AG09309 (cell line): ENCODE measurements at places on chromosomes 3 and 15.

DNA sequence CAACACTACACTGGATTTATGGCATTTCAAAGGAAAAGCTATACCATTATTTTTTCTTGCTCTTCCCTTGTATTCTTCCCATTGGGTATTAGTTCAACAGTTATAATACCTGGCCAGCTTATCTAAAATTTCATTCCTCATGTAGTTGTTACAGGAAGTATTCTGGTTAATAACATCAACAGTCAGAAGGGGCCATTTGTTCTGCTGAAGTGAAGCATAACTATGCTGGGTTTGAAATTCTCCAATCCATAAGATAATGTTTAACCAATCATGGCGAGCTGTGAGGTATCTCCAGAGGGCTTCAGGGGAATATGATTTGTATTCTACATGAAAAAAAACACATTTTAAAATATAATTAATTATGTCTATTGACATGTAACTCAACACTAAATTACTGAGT, 43.4 kb downstream of the SPG11 start:
- no peak for DNase-seq

DNA sequence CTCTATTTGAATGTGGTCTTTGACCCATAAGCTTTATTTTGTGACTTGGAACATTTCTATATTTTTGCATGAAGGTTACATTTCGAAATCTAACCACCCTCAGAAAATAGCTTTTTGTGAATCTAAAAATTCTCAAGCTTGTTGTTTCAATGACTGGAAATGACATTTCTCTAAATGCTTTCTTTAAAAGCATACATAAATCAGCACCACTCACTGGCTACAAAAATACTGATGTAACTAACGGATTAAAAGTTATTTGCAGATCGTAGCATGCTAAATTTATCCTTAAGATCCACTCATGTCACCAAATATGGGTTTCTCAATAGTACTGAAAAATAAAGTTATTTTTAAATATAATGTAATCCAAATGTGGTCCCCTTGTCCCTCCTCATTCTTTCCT, 55.2 kb upstream of the ACAN start:
- DNase-seq = no peak

DNA sequence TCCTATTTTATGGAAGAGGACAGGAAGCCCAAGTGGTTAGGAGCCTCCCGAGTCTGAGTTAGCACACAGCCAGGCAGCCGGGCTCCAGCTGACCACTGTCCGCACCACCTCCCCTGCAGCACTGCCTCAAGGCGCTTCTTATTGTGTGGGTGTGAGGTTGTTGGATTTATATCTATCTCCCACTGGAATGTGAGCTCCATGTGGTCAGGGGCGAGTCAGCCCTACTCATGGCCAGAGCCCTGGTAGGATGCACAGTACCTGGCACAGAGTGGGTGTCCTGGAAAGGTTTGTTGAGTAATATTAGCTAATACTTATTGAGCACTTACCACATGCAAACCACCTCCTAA, 9.7 kb upstream of the FBLN2 start:
- DNase-seq = peak; percentile 67

DNA sequence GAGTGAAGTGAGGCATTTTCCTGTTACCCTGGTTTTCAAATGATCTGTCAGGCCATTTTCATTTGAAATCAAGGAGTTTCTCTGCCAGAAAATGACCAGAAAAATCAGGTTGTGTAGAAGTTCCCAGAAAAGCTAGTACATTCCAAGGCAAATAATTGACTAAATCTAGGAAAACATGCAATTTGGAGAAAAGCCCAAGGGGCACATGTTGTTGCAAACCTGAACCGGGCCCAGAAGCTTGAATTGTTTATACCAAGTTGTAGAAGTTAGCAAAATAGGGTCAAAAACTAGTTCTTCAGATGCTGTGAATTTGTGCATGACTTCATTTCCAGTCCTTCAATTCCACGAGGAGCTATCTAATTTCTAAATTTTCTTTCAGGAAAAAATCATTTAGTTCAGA, 31.0 kb downstream of the TRIM42 start:
- DNase-seq = no peak

DNA sequence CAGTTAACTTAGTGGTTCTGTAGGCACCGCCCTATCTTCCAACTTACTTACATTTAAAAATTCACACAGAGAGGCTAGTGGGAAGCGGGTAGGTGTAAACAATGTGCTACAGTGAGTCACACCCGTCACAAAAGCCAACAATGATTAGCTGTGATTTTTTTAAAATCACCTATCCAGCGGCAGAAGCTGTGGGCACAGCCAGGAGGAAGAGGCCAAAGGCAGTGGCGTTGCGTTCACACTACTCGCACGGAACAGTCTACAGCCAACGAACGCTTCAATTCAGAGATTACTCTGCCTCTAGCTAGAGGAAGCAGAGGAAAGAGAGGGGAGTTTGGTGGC, 2.5 kb upstream of the NLGN1 start:
- DNase-seq = no peak

DNA sequence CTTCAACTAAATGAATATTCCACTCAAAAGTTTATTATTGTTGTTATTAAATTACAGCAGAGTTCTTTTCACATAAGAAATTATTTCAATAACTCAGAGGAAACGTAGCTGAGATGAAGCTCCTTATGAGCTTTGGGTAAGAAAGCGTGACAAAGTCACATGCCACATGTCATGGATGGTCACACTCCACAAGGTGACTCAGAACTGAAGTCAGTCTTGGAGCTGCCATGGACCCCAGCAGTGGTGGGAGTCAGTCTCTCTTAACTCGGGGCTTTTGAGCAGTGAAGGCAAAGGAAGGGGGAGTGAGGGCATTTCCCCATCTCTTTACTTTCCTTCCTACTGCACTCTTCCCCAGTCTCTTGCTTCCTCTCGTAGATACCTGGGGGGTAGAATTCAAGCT, 87.5 kb upstream of the FAM3D start:
- DNase-seq = no peak

DNA sequence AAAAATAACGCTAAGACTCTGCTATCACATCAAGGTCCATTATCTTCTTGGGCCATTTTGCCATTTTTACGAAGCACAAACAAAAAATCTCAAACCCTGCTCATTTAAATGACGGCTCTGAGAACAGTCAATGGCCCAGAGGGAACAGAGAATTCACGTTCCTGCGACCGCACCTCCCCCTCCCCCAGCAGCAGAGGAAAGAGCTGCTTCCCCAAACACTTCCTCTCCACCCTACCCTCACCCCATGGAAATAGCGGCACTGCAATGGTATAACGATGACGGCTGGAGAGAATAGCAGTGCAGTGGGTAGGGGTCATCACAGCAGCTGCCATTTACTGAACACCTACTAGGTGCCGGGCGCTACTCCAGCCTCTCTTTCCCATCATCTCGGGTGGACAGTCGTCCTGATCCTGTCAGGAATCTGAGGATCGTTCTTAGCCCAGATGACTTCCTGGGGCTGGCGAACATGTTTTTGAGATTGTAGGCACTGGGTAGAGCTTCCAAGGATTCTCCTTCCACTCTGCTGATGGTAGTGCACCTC, 113.3 kb downstream of the IQSEC1 start:
- DNase-seq = no peak

DNA sequence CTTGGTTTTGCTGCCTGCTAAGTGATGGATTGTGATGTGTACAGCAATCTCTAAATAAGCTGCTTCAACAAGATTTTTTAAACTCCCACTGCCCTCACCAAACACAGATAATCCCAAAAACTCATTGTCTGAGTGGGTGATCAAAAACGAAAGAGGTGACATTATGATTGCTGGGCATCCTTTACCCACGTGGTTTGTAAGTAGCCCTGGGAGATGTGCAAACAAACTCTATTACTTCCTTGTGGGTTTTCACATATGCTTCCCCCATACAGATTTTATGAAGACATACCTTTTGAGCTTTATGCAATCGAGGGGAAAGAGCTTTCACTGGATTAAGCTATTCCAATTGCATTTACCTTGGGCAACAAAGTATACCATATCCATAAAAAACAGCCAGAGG, 1000.4 kb downstream of the FHIT start:
- DNase-seq = no peak

DNA sequence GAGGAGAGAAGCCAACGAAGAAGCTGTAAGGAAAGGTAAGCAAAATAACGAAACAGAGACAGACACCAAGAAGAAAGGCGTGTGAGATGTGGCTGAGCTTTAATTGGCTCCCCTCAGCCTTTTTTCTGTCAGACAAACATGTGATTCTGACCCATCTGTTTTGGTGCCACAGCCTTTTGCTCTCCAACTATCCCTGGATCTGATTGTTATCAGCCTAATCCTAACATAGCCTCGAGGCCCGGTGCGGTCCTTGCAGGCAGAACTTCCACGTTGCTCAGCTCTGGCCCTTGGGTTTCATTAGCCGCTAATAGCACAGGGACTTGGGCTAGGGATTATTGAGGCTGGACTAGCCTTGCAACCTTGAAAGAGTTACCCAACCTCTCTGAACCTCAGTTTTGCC, 57.9 kb upstream of the CACNA2D3 start:
- DNase-seq = no peak

DNA sequence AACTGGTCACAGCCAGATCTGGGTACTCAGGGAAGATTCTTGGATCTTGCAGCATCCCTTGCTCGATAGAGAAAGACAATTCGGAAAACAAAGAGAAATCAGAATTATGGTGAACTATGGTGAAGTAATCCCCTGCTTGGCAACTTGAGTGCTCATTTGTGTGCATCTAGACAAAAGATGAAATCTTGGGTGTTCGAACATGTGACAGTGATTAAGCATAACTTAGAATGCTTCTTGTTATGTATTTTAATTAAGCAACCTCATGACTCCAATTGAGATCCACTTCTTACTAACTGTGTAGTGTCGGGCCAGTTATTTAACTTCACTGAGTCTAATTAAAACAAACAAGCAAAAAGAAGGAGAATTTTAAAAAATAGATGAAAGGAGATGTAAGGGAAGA, 56.5 kb downstream of the ZNF385D start:
- no peak for DNase-seq

GRCh38 chr15:47587940-47588802, 129.1 kb upstream of the SEMA6D start:
- DNase-seq = no peak

- no peak for DNase-seq
Observed at GRCh38 chr15:47769166-47769565, 51.9 kb downstream of the SEMA6D start.

GRCh38 chr15:63623232-63623969, 26.2 kb downstream of the FBXL22 start:
- no peak for DNase-seq

- no peak for DNase-seq
Observed at GRCh38 chr15:29454506-29454905, 184.9 kb upstream of the NSMCE3 start.

DNA sequence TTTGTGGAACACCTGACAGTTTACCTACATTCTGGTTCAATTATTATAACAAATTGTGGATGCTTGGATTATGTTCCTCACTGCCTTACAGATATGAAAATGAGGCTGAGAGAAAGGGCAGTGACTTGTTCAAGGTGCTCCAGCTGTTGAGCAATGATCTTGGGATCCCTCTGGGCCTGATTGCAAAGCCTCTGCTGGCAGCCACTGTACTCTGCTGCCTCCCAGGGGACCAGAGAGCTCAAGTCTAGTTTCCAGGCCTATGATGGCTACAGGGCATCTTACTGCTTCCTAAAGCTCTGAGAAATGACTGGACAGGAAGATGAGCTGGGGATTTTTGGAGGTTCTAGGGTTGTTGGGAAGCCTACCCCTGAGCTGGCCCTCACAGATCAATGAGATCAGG, 2.3 kb upstream of the SHC4 start:
- no peak for DNase-seq

DNA sequence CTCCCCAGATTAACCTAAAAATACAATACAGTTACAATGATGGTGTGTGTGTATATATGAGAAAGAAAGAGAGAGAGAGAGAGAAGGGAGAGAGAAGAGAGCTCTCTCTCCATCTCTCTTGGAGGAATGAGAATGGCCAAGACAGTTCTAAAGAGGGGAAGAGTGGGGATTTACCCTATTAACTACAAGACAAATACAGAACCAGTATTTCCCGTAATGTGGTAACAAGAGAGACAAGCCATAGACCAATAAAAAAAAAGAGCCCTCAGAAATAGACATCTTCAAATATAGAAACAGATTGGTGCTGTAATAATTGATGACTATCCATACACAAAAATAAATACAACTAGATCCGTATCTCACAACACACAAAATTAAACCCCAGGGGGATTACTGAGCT, 87.0 kb downstream of the NSMCE3 start:
- no peak for DNase-seq

GRCh38 chr3:1235526-1236120, 142.8 kb downstream of the CNTN6 start:
- DNase-seq = no peak

DNA sequence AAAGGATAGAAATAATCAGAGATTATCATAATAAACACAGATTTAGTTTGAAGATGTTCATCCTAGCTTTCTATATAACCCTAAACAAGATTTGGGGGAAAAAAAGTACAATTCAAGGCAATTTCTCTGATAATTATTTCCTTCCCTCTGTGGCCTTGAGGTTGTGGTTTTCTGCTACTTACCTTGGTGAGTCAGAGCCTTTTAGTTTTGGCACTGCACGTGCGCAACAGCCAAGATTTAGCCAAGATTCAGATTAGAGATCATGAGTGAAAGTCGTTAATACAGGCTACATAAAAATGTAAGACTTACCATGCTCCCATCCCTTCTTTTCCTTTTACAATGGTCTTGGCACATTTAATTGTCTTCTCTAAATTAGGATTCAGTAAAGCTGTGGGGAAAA, 6.7 kb downstream of the LYZL4 start:
- DNase-seq = no peak

- no peak for DNase-seq
Observed at GRCh38 chr3:176401211-176401610, 796.1 kb downstream of the TBL1XR1 start.

DNA sequence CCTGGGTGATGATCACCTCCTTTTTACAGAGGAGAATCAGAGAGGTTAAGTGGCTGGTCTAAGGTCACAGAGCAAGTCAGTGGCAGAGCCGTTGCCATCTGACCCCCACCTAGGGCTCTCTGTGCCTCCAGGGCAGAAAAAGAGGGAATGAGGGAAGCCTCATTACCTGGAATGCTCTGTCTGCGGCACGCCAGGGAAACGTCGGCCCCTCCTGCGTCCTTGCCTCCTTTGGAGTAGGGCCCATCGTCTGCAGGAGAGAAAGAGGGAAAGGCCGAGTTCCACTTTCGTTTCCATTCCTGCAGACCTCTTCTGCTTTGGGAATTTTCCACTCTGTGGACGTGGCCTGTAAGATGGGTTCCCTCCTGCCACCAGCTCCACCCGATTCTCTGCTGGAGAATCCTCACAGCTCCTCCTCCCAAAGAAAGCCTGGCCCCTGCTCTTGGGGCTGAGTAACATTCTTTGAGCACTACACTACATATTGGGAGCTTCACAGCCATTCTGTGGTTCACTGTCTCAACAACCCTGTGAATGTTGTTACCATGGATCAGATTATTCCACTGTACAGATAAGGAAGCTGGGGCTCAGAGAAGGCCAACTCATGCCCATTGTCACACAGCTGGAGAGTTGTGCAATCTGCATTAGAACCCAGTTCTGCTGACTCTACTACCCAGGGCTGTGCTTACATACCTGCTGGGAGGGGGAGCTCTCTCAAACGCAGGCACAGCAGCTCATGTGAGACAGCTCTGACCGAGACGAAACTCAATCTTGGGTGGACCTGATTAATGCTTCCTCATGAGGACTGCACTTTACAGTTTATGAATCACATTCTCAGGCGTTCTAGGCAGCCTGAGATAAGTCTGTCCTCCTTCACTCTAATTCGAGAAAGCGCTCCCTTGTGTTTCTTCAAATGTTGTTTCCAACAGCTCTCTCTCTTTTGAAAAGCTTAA, 14.2 kb downstream of the GRIP2 start:
- peak; percentile 37 for DNase-seq
